IMR-90 (cell line): ENCODE measurements at places on chromosomes 12 and 14.

DNA sequence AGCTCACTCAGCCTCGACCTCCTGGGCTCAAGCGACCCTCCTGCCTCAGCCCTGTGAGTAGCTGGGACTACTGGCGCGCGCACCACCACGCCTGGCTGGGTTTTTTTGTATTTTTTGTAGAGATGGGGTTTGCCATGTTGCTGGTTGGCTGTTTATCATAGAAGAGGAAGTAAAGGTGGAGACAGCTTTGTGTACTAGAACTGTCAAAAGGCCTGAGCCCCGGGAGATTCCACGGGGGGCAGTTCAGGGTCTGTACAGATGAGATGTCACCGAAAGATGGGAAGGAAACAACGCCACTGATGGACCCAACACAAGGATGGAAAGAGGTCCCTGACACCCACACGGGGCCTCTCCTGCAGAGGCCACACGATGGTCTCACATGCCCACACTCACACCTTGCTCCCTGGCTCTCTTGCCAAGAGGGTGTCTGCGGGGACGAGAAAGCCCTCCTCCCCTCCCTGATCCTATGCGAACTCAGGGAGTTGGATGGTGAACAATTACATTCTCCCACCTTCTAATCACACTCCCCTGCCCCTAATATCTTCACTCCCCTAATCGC lies 66.6 kb downstream of the KDM2B start:
- no peak for DNase-seq

DNA sequence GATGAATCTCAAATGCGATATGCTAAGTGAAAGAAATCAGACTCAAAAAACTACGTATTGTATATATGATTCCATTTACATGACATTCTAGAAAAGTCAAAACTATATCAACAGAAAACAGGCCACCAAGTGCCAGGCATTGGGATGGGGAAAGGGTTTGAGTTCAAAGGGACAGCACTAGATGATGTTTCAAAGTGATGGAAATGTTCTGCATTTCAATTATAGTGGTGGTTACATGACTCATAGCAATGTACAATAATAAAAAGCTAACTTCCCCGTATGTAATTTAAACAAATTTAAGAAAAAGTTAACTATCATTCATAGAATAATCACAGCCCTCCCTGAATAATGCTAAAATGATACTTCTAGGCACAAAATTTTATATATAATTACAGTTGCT lies 13.5 kb downstream of the HECTD1 start:
- DNase-seq = peak; percentile 54

- DNase-seq = no peak
Observed at GRCh38 chr14:105138551-105139111, 29.9 kb downstream of the JAG2 start.

DNA sequence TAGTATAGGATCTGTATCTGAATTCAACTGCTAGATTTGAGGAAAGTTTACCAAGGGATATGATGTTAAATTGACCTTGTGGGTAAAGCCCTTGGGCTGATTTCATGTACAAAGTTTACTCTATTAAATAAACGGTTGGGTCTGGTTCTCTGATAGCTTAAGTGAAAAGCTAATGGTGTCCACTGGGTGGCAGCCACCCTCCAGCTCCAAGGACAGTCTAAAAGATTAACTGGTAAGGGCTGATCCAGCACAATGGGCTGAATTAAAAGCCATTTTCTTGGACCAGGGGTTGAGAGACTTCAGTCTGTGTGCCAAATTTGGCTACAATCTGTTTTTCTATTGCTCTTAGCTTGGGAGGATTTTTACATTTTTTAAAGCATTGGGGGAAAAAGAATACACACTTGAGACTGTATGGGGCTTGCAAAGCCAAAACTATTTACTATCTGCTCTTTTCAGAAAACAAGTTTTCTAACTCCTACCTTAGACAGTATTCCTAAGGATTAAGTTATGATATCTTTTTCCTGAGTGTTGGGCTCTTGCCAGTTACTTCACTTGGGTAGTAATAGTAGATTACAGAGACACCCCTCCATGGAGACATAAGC lies 116.5 kb downstream of the GPHN start:
- DNase-seq = peak; percentile 69

DNA sequence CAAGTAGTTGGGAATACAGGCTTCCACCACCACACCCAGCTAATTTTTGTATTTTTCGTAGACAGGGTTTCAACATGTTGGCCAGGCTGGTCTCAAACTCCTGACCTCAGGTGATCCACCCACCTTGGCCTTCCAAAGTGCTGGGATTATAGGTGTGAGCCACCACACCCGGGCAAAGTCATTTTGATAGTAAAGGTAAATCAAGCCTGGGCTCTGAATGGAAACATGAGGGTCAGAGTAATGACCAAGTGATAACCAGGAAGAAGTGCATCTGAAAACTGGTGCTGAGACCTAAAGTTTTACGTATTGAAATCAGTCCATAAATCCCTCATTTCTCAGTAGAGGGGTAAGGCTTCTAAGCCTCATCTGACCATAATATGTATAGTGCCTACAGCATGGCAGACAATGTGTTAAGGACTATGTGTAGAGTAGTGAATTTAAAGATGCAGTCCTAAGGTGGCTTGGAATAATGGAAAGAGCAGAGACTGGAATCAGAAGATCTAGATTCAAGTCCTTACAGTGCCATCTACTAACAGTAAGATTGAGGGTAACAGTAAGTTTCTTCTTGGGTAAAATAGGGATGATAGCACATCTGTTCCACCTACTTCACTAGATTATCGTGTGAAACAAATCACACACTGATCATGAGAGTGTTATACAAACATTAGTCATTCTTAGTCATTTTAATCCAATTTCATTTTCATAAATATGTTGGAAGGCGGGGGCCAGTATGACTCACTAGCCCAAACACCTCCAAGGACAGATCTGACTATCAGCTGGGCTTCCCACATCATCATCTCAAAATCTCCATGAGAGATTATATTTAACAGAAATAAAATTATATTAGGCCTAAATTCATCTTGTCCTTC lies 11.2 kb downstream of the MAP4K5 start:
- peak; percentile 95 for DNase-seq
